B cell (primary cell): ENCODE measurements at places on chromosomes 6 and 20.

- DNase-seq: no peak
These were observed 205.6 kb downstream of the ALDH8A1 start for GRCh38 chr6:134744301-134744700.

GRCh38 chr6:119535332-119535731 is 185.8 kb upstream of the MAN1A1 start:
- no peak for DNase-seq

DNA sequence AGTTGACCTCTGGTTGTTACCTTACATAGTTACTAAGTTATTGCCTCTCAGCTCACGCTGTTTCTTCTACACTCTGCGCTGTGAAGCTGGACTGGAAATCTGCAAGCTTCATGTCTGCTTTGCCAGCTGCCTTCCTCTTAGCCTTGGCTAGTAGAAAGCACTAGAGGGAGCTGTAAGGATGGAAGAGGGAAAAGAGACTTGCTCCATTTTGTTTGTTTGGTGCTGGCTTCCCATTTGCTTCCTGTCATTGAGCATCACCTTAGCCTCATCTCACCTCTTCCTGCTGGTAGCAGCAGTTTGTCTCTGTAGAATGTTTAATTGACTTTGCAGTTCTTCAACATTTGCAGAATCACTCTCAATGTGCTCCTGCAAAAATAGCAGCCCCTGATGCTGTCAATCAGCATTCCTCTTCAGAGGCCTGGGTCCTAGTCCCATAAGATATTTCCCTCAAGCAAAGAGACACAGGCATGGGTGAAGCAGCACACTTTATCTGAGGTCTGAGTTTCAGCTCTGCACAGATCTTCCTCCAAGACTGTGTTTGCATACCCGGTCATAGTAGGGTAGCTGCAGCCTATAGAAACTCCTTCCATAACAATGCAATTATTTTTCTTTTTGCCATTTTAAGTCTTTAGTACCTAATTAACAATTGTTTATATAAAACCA is 302.2 kb upstream of the EPHA7 start:
- no peak for DNase-seq

GRCh38 chr6:17808609-17809008 is 101.9 kb upstream of the NUP153 start:
- DNase-seq: no peak
